Fibroblast of skin of abdomen (primary cell): ENCODE measurements at places on chromosomes 7 and 10.

- no peak for DNase-seq
These were observed 16.6 kb upstream of the PTN start for GRCh38 chr7:137360087-137360679.

- DNase-seq = no peak
These were observed 44.5 kb downstream of the PIK3AP1 start for GRCh38 chr10:96675846-96676245.

DNA sequence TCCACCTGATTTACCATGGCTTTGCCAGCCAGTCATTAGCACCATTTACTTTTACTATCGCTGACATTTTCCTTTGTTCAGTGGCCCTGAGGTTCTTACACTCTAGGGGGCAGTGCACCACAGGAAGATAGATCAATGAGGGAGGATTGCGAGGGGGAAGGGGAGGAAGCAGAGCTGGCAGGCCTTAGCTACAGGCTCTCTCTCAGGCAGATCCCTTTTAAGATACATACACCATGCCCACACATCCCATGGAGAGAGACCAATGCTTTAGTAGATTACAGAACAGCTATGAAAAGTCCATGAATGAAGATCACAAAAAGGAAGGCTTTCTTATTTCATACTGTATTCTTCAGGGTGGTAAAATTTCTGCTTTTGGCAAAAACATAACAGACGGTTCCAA lies 47.4 kb downstream of the DENND11 start:
- peak; percentile 60 for DNase-seq

DNA sequence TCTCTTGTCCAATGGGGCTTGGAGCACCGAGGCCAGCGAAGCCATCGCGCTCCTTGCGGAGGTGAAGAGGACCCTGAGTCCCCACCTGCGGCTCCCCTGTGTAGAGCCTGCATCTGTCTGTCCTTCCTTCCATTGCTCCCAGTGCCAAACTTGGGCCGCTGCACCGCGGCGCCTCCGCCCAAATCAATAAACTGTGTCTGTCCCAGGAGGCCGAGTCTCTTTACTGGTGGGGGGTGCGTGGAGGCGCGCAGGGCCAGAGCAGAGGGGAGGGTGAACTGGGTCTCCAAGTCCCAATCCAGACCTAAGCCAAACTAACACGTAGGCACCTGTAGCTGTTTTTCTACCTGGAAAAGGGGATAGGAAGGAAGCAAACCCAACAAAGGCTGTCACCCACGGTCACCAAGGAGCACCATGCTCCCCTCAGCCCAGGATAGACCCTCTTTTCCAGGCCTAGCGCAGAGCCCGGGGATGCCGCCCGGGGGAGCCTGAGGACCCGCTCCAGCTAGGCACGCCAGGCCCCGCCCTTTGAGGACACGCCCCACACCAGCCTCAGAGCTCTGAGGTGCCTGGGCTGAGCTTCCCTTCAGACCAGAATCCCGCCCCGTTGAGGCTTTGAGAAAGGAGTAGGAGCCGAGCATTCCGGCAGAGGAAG lies 1.2 kb upstream of the CHAT start:
- no peak for DNase-seq

DNA sequence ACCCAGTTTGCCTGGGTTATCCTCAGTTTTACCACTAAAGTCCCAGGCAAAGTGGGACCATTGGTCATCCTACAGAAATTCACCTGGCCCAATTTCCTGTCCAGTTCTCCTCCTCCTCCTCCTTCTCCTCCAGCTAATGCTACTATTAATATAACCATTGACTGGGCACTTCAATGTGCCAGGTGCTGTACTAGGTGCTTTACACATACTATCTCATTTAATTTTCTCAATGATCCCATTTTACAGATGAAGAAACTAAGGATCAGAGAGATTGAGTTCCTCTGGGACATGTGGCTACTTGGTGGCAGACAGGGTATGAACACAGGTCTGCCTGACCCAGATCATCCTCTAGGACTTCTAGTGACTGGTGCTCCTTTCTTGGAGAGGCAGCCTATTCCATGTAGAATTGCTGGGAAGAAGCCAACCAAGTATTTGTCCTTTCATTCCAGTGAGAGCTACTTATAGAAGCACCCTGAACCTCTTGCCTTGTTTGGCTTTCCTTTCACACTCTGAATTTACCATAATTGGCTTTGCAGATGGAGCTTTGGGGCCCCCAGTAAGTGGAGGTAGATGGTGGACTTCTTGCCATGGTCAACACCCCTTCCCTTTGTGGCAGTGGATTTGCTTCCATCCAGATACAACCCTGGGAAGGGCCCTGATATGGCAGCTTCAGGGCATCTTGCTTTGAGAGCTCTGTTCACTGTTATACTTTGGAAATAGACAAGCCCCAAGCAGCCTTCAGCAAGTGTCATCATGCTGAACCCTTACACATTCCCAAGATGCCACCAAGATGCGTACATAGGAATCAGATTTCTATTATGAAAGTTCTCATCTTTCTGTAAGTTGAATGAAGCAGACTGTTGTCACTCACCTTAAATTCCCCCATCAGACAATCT lies 78.7 kb downstream of the MYOF start:
- peak; percentile 15 for DNase-seq

DNA sequence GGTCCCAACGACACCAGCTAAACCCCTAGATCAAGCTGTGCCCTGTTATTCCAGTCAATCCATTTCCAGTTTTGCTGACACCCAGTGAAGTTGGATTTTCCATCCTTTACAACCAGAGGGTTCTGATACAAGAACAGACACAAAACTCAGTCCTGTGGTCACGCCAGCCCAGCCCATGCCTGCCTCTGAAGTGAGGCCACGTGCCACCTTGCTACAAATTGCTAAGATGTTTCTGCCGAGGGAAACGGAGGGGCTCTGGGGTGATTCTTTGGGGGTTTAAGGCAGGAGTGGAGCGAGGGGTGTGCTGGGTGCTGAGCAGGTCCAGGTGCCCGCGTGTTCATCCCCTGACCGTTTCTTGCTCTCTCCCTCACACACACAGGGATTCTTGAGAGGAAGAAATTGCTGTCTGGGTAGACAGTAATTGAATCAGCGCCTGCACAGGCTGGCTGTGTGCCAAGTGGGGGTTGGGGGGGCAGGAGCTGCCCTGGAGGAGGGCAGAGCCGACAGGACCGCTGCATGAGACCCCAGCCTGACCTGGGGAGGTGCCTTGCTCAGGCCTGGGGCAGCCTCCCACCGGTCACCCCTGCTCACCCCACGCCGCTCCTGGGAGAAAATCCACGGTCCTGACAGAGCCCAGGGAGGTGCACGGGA lies 38.1 kb downstream of the ADAP1 start:
- DNase-seq = no peak

DNA sequence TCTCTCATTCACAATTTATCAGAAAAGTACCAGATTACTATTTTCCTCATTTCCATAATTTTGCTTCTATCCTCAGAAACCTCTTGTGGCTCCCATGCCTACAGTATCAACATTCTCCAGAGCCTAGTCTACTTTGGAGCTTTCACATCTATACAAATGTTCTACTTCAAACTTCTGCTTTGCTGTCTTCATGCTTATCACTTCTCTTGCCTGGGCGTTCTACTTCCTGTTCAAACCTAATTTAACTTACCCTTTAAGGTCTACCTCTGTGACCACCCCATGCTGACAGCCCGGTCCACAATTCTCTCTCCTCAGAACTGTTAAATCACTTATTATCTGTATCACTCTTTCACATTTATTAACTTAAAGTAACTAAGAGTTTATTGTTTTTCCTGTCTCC lies 6.1 kb upstream of the PTPN12 start:
- no peak for DNase-seq

DNA sequence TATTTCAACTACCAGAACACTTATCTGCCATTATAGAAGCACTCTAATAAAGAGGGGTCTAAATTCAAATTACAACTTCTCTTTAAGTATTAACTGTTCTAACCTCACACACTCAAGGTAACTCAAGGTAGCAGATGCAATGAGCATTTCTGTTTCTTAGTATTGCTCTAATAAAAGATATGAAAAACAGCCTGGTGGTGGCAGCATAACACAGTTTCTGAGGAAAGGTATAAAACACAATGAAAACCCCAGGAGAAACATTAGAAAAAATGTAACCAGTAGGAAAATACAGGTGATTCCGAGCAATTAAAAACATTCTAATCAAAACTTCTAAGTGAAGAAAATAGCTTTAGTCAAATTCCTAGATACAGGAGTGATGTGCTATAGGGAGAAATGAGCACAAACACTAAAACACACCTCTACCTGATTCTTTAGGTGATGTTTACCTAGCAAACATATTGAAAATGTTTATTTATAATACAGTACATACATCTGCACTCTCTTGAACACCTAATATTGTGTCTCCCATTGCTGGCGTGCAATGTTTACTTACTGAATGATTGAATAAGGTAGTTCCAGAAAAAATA lies 3.5 kb downstream of the MKRN1 start:
- peak; percentile 23 for DNase-seq

GRCh38 chr10:3192856-3193635 lies 20.5 kb upstream of the PITRM1 start:
- DNase-seq = peak; percentile 68

GRCh38 chr7:12504149-12504548 lies 66.4 kb upstream of the SCIN start:
- no peak for DNase-seq

DNA sequence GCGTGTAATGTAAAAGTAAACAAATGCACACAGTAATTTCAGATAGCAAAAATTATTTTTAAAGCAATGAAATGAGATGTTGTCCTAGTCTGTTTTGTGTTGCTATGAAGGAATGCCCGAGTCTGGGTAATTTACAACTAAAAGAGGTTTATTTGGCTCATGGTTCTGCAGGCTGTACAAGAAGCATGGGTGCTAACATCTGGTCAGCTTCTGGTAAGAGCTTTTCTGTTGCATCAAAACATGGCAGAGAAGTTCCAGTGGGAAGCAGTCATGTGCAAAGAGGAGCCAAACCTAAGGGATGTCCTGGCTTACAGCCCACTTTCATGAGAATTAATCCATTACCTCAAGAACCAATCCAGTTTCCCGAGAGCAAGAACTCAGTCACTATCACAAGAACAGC lies 62.9 kb upstream of the MNX1 start:
- DNase-seq = no peak

DNA sequence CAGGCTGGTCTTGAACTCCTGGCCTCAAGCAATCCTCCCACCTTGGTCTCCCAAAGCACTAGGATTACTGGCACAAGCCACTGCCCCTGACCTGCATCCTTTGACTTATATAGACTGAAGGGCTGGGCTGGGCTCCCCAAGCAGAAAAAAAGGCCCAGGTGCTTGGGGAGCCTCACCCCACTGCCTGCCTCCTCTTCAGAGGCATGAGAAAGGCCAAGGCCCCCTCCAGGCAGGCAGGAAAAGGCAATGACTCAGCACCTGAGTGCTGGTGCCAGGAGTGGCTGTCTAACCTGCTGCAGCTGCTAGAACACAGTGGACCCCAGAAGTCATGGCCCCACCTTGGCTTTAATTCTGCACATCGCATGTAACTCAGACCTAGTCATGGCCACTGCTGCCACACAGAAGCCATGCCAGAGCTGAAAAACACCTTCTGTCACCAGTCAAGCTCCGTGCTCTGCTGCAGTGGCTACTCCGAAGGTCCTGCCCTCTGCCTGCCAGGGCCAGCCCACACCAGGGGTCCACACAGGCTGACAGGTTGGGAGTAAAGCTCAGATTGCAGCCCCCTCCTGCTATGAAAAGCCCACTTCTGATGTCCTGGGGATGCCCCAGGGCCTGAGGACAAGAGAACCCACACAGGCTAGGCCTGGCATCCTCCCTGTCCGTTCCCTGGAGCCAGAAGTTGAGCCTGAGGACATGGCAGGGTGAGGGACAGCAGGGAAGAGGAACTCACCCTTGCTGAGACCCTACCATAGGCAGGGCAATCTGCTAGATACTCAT lies 48.5 kb downstream of the GRID1 start:
- DNase-seq = no peak

DNA sequence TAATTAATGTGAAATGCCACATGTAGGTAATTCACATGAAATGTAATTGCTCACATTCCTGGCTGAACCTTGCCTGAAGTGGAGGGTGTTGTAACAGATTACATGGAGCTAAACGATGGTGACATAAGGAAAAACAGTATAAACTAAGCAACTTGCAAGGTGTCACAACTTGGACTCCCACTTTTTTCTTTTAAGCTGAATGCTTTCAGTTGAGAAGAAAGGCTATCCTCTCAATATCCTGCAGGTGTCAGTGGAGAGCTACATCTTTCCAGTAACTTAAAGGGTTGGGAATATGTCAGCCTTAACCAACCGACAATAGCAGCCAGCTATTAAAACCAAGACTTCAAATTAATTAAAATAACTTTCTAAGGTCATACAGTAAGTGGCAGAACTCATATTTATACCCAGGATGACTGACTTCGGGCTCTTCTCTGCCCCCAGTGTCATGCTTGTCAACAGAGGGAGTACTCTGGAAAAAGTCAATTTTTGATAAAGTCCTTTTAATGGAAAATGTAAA lies 33.7 kb downstream of the NRBF2 start:
- peak; percentile 73 for DNase-seq

GRCh38 chr7:97064972-97065587 lies 40.4 kb upstream of the DLX5 start:
- DNase-seq = peak; percentile 30

- no peak for DNase-seq
These were observed 36.7 kb upstream of the PSAP start for GRCh38 chr10:71887743-71888142.

DNA sequence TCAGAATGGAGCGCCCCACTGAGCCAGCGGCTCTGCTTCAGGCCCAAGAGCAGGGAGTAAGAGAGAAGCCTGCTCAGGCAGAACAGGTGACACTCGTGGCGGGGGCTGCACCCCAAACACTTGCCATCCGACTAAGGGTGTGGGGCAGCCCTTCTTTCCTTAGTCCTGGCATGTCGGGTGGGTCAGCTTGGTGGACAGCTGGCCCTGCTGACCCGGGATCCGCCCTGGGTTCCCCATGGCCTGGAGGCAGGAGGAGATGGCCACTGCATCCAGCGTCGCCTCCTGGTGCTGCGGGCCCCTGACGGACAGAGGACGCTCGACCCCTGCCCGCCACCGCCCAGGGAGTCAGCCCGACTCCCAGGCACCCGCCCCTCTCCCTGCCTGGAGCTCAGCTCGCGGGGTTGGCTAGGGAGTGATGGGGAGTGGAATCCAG lies 1.2 kb upstream of the PAOX start:
- no peak for DNase-seq

DNA sequence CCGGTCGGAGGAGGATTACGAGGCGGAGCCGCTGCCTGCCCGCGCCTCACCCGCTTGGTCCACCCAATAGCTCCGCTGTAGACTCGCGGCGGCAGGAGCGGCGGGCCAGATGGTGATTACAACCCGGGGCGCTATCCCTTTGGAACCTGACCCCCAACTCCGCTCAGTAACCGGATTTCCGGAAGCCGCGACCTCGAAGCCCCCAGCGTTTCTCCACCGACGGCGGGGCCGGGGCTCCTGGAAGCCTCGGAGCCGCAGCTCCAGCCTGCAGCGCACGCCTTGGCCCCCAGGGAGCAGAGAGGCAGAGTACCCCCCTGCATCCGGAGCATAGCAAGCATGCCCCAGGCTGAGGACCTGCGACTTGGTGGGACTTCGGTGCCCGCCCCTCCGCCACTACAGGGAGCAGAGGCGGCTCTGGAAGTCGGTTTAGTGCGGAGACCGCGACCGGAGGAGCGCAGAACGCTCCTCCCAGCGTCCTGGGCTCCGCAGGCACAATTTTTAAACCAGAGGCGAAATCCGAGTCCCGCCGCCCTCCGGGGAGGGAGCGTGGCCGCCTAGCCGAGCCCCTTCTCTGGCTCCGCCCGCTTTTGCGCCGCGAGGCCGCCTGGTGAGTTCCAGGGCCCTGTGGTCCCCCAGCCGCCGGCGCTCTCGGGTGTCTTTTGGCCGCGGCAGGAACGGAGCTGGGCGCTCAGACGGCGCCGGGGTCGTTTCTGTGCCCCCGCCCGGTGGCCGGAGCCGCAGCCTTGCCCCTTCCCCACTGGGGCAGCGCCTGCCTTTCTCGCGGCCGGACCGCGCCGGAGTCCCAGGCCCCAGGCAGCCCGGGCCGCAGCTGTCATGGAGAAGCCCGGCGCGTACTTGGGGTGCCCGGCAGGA lies 28.2 kb upstream of the BMS1 start:
- DNase-seq = no peak
